Retinal pigment epithelial cell (primary cell): ENCODE measurements at places on chromosomes 3 and 15.

- DNase-seq = no peak
These were observed 28.7 kb downstream of the SLC24A1 start for GRCh38 chr15:65650312-65651041.

DNA sequence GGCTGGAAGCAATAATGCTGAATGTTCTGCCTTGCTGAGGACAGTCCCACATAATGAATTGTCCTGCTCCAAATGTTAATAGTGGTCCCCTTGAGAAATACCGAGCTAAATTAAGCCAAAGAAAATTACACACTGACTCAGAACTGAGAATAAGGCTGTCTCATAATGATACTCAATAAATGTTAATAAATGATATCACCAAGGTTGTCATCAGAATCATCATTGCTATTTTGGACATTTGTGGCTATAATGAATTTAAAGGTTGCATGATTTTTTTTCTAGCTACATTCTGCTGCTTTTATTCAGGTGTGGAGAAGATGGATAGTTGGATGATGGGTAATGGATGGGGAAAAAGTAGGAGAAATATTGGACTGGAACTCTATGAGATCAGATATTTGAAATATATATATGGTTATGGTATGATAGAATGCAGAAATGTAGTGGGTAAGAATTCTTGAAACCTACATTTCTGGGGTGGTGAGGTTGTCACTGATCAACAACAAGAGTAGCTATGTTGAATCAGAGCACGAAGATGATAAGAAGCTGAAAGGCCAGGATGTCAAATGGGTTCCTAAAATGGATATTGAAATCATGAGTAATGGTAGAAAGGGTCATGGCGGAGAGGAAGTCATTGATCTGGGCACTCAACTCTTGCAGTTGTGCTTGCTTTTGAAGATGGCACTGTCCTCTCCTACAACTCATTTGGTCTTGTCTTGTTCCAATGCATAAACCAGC is 12.8 kb downstream of the CHST2 start:
- no peak for DNase-seq

DNA sequence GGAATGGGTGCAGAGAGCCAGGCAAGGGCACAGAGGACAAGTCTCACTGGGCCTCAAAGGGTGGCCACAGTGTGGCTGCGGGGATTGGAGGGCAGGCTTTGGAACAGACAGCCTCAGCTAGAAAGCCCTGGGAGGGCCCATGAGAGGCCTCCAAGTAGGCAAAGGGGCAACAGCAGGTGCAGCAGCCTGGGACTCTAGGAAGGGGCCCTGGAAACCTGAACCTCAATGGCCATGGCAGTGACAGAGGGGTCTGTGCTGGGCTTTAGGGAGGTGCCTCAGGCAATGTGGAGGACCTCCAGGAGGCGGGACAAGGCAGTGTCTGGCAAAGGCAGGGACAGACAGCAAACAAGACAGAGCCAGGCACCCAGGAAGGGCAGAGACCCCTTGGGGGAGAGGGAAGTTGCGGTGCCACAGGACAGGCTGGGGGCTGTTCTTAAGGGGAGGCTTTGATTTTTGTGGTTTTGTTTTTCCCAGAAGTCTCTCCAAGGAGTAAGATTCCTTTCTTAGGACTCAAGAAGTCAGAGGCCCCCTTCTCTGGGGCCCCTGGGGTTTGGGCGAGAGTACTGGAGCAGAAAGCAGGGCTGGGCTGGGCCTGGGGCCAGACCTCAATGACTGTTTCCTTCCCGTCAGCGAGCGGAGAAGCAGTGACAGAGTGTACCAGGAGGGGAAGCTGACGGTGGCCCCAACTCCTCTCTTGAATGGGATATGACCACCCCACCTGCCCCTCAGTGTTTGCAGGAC is 9.7 kb downstream of the STOML1 start:
- peak; percentile 83 for DNase-seq

- no peak for DNase-seq
These were observed 52.5 kb upstream of the ZCWPW2 start for GRCh38 chr3:28295898-28296490.

DNA sequence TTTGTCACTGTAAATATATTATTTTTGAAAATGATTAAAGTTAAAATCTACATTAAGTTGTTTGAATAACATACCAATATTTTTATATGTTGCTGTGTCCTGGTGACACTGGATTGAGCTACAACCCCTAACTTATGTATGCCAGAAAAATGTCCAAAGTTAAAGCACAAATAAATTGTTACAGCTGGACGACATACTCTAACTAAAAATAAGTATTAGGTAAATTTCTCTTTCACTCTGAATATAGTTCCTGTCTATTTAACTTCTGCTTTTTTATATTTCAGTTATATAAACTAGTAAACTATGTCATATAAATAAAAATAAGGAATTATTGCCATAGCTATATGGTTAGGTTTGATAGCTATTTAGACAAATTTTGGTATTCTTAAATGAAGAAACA is 118.5 kb upstream of the SAMMSON start:
- no peak for DNase-seq

DNA sequence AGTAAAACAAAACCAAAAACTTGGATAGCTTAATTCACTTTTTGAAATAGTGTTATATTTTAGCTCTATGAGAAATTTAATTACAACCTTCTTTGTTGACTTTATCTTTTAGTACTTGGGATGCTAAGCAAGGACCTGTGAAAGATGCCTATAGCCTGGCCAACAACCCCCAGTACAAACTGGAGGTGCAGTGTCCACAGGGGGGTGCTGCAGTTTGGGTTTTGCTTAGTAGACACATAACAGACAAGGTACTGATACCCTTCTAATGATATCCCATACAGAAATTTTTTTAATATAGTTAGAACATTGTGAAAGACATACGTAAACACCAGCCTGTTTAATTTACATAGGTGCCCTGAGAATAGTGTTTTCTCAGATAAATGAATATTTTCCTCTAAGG is 35.3 kb downstream of the CAPN7 start:
- DNase-seq = no peak

DNA sequence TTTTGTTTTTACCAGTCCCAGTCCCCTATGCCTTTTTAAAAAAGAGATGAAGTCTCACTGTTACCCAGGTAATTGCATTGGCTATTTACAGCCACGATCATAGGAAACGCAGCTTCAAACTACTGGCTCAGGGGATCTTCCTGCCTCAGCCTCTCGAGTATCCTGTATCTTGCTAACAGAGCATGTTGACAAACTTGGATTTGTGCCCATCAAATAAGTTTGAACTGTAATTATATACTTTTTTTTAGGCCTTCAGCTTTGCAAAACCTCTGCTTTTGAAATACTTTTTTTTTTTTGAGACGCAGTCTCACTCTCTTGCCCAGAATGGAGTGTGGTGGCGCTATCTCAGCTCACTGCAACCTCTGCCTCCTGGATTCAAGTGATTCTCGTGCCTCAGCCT is 3.0 kb upstream of the EDEM1 start:
- DNase-seq = no peak

DNA sequence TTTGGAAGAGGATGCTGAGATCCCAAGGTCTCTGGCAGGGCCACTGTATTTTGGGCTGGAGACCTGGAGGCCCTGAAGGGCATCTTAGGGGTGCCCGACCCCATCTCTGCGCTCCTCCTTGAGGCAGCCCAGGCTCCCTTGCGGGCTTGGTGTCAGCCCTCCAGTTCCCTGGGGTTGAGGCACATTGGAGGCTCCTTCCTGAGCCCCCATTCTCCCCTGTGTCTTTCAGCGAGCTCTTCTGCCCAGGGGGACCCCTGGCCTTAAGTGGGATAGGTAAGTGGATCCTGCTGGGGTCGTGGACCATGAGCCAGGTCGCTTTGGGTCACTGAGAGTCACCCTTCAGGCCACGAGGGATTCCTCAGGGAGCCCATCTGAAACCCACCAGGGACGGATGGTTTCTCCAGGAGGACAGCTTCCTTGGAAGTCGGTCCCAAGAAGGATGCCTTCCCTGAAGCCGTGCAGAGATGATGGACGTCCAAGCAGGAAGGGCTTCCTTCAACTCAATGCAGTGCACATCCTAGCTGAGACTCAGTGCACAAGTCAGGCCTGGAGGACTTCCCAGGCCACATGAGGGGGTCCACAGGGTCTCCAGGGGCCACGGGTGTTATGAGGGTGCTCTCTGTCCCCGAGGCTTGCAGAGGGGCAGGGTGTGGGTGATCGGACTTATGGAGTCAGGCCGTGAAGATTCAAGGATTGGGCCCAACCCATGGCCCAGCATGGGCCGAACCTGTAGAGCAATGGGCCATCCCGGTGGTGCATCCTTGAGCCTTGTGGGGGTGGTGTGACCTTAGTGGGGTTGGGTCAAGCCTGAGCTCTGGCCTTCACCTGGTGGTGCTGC is 224.3 kb downstream of the SNRPN start:
- DNase-seq = no peak

DNA sequence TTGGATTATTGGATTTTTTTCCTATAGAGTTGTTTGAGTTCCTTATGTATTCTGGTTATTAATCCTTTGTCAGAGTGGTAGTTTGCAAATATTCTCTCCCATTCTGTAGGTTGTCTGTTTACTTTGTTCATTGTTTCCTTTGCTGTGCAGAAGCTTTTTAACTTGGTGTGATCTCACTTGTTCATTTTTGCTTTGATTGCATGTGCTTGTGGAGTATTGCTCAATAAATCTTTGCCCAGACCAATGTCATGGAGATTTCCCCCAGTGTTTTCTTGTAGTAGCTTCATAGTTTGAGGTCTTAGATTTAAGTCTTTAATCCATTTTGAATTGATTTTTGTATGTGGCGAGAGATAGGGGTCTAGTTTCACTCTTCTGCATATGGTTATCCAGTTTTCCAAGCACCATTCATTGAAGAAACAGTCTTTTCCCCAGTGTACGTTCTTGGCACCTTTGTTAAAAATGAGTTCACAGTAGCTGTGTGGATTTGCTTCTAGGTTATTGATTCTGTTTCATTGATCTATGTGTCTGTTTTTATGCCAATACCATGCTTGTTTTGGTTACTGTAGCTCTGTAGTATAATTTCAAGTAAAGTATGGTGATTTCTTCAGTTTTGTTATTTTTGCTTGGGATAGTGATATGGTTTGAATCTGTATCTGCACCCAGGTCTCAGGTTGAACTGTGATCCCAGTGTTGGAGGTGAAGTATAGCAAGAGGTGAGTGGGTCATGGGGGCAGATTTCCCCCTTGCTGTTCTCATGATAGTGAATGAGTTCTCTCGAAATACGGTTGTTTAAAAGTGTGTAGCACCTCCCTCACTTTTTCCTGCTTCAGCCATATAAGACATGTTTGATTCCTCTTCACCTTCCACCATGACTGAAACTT is 46.1 kb upstream of the TNFSF10 start:
- no peak for DNase-seq
